ENCODE measurements at places on chromosomes 11 and 22.

- DNase-seq = no peak
Measured at GRCh38 chr11:70654016-70654415, 255.7 kb downstream of the CTTN start.

- DNase-seq = no peak
Measured at GRCh38 chr11:119816660-119817059, 87.7 kb upstream of the NECTIN1 start.

- no peak for DNase-seq
Measured at GRCh38 chr11:95256321-95256779, 25.3 kb upstream of the SESN3 start.

GRCh38 chr11:33135216-33135615 lies 26.1 kb downstream of the CSTF3 start:
- DNase-seq = no peak

GRCh38 chr22:17563936-17564391 lies 666 bp downstream of the SLC25A18 start:
- DNase-seq = no peak

GRCh38 chr22:43736651-43737050 lies 75.5 kb downstream of the EFCAB6 start:
- DNase-seq = no peak

DNA sequence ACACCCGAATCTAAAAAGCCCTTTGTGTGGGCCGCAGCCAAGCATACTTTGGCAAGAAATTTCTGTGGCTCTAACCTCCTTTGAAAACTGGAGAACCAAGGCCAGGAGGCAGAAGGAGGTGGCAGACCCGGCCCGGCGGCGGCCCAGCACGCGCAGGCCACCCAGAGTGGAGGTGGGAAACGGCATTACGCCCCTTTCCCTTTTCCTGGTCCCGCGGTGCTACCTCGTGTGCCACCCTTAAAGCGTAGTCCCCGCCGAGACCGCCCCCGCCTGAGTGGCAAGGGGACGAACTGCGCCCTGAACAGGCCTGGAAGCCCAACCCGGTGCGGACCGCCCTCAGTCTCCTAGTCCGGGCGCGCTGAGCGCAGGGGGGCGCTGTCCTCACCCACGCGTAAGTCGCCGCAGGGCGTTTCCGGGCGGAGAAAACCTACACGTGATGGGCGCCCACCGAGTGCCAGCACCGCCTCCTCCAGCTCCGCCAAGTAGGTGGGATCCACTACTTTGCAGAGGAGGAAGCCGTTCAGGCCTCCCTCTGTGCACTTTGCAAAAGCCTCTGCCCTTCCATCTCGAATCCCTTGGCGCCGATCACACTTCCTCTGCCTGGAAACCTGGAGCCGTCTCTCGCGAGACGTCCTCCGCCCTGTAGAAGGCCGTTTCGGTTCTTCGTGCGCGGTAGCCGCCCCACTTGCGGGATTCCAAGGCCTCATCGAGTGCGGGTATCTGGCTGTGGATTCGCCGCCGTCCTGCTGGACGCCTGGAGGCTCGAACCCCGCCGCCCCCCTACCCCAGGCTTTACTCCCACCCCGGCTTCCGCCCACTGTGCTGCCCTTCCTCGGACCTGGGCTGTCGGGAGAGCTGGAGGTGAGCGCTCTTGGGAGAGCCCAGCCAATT lies at the start of gene ACCS:
Gene ACCS (plus strand): TSS at position 430 of the 891 bp plus-strand sequence. CDS start 1,358 bp downstream, outside the sequence.
- peak; percentile 89 for DNase-seq

- no peak for DNase-seq
Measured at GRCh38 chr11:46390331-46391171, 1.0 kb downstream of the CHRM4 start.

DNA sequence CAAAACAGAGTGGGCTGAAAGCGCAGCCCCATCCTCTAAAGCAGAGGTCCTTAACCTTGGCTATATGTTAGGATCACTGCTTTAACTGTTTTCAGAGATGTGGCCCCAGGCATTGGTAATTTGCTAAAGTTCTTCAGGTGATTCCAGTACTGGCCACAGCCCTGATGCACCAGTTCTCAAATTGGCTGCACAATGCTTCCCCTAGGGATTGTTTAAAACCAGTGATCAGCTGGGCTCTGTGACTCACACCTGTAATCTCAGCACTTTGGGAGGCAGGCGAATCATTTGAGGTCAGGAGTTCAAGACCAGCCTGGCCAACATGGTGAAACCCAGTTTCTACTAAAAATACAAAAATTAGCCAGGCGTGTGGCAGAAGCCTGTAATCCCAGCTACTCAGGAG lies 8.4 kb upstream of the IRAG1 start:
- DNase-seq = no peak

DNA sequence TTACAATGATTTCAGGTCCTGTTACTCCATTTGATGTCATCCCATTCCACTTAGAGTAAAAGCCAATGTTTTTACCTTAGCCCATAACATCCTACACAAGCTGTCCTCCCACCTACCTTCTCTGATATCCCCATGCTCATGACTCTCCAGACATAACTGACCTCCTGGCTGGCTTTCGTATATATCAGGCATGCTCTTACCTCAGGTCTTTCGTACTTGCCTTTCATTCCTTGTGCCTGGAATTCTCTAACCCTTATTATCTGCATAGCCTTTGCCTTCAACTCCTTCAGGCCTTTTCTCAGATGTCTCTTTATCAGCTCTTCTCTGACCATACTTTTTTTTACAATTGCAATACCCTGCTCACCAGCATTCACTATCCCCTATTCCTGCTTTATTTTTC lies 10.3 kb upstream of the CYB5R2 start:
- DNase-seq = no peak

GRCh38 chr11:16846305-16846704 lies 107.9 kb downstream of the C11orf58 start:
- no peak for DNase-seq

DNA sequence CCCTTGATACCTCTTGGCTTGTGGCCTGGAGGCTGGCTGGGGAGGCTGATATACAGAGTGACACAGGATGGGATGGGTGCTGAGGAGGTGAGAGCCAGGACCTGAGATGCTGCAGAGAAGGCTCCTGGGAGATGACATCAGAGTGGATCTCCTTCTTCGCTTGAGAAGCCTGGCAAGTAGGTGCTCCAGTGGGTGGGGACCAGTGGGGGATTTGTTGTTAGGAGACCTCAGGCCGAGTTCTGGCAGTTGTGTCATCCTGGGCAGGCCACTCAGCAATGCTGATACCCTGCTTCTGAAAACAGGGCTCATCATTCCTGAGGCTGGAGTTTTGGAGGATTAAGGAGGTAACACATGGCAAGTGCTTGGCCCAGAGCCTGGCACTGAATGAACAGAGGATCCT lies 1.9 kb upstream of the NDUFV1 start:
- DNase-seq = no peak

- DNase-seq = no peak
Measured at GRCh38 chr11:78138291-78138690, 1.1 kb downstream of the ALG8 start.

GRCh38 chr11:131763193-131763890 lies 392.9 kb downstream of the NTM start:
- DNase-seq = no peak

GRCh38 chr11:122024278-122024677 lies 91.7 kb downstream of the BLID start:
- DNase-seq = no peak

DNA sequence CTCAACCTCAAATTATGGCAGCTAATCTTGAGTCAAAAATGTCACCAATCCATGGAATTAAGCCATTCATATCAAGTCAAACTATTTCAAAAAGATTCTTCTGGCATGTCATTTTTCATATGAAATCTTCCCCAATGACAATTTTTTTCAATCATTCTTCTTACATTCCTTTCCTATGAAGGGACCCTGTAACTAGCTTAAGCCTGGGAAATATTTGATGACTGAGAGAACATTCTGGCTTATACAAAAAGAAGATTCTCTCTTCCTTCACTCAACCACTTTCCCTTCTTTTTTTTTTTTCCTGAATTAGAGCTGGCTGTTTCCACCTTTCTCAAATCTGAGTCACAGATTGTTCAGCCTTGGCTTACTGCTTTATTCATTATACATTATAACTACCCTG lies 903.7 kb downstream of the FAM181B start:
- DNase-seq = no peak

DNA sequence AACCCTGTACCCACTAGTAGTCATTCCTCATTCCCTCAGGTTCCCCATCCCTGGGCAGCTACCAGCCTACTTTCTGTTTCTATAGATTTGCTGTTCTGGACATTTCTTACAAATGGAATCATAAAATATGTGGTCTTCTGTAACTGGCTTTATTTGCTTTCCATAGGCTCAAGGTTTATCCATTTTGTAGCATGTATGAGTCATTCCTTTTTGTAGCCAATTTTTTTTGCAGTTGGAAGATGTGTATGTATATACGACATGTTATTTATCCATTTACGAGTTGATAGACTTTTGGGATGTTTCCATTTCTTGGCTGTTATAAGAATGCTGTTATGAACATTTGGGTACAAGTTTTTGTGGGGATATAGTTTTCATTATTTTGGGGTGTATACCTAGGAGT lies 130.6 kb downstream of the WNT11 start:
- DNase-seq = no peak

DNA sequence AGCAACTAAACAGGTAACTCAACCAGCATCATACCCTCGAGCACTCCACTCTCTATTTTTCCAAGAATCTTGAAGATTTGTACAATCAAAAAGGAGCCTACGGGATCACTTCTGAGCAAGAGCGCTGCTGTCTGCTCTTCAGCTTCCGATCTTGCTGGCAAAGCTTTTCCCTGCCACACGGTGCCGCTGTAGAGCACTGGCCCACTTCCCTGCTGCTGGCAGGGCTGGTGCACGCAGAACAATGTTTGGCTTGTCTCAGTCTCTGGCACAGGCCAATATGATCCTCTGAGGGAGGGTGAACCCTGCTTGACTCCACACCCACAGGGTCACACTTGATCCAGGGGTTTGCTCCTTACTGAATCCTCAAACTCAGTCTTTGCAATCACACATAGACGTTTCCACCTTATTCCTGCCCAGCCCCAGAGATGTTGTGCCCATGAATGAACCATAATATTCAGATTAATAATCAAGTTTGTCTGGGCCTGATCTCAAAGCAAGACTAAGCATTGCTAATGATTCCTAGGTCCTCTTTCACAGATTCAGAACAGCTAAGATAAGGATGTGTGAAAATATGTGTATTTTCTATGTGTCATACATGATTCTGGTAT lies 536.6 kb downstream of the SOX6 start:
- peak; percentile 68 for DNase-seq

- no peak for DNase-seq
Measured at GRCh38 chr11:16117989-16118756, 238.2 kb downstream of the SOX6 start.

DNA sequence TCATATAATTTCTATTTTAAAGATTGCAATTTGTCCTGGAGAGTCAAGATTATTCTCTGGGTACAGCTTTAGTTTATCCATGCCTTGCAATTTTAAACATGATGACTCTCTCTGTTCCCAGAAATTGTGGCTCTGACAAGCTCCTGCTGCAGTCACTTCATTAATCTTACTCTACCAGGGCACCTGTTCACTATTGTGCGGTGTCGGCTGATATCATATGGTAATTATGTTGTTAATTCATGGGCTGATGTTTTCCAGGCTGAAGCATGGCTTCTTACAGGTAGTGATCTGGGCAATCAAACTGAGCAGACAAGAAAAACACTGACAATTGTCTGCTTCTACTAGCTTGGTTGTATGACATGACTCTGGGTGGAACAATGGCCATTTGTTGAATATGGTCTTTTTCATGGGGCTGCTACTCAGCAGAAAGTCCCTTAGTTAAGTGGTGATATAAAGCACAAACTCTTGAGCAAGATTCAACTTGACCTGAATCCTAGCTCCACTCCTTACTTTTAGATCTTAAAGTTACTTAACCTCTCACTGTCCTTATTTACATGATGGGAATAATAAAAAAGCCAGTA lies 230.7 kb downstream of the FAT3 start:
- no peak for DNase-seq

- no peak for DNase-seq
Measured at GRCh38 chr11:121547574-121547973, 94.8 kb upstream of the SORL1-AS1 start.

GRCh38 chr11:46600194-46600960 lies 6.6 kb upstream of the AMBRA1 start:
- no peak for DNase-seq

GRCh38 chr11:35427071-35427470 lies 7.7 kb upstream of the SLC1A2 start:
- DNase-seq = no peak

DNA sequence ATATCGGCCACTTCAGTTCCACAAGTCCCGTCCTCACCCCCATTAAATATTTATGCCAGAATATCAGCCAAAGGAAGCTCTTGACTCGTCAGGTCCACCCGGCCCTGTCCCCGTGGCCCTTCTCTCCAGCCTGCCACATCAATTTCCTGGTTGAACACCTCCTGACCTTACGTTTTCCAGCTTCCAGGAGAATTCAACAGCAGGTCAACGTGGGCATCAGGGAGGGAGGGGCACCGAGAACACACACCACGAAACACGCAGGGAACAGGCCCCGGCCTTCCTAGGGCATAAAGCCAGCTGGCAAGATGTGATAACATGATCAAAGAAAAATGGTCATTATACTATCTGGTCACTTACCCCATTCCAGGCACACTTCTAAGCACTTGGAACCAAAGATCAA lies 15.3 kb downstream of the SULT4A1 start:
- DNase-seq = no peak

GRCh38 chr22:49929211-49929979 lies 11.0 kb downstream of the CRELD2 start:
- DNase-seq = peak; percentile 84

GRCh38 chr22:28799606-28800307 lies 612 bp downstream of the XBP1 start:
- DNase-seq = peak; percentile 48

DNA sequence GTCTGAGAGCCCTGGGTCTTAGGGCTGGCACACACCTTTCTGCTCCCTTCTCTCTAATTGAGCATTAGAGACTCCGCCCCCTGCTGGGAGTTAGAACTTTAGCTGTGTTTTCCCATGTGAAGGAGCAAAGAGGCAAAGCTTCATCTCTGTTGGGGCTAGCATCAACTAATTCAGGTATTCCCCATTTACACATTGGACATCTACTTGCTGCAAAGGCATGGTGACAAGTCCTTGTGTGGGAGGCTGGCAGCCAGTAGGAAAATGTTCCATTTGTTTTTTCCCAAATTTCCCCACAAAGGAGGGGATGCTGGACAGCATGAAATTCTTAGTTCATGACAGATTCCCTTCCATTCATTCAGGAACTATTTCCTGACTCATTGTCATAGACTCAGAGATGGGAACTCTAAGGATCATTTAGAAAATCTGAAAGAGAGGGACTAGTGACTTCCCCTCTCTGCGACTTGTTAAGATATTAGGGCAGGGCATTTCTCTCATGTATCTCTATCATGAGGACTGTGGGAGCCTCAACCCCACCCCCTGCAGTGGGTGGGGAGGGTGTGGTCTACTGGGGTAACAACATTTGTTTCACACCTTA lies 3.6 kb downstream of the CD44 start:
- DNase-seq = peak; percentile 54

DNA sequence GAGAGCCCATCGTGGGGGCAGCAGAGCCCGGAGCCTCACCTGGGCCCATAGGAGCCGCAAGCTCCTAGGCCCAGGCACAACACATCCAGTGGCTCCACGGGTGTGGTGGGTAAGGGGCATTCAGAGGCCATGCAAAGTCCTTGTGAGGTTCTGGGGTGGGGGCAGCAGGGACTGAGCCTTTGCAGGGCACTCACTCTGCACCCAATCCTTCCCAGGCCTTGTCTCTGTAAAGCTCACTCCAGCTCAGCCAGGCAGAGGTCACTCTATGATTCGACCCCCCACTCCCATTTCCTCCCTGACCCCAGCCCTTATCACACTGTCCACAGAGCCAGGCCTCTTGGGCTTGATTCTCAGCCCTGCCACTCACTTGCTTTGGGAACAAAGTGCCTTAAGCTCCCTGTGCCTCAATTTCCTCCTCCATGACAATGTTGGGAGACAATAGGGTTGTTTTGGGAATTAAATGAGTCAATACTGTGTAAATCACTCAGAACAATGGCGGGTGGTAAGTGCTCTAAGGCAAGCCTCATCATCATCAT lies 46.6 kb downstream of the LRRC32 start:
- DNase-seq = no peak
